Substantia nigra (tissue), 51 donors: ENCODE measurements at places on chromosomes 5 and 9.

DNA sequence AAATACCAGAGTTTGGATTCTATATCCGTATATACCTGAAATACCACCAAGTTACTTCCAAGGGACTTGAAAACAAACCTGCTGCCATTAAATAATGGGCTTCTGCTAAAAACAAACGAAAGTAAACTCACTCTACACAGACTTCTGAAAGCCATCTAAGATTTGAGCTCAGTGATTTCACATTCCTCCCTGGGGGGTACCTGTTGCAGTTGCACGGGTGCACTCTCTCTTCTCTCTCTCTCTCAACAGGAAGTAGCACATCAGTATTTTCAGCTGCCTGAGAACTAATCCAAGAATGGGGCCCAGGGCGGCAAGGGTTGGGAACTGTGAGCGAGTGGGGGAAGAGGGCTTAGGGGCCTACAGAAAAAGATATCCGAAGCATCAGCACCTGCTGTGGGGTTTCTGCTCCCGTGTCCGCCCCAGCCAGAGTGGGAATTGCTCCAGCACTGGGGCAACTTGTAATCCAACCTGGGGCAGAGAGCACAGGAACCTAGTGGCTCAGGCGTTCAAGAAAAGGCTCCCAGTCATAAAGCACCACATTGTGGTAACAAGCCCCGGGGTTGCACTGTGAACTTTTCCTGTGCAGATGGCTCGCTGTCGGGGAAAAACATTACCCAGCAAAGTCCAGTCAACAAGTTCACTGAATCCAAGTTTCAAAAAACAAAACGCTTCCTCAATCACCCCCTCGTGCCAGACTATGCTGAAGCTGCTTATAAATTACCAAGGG is 99.8 kb downstream of the EFNA5 start:
- DNase-seq, result no peak

- no peak for DNase-seq
Measured at GRCh38 chr5:59716966-59717500, 176.5 kb downstream of the PDE4D start.

DNA sequence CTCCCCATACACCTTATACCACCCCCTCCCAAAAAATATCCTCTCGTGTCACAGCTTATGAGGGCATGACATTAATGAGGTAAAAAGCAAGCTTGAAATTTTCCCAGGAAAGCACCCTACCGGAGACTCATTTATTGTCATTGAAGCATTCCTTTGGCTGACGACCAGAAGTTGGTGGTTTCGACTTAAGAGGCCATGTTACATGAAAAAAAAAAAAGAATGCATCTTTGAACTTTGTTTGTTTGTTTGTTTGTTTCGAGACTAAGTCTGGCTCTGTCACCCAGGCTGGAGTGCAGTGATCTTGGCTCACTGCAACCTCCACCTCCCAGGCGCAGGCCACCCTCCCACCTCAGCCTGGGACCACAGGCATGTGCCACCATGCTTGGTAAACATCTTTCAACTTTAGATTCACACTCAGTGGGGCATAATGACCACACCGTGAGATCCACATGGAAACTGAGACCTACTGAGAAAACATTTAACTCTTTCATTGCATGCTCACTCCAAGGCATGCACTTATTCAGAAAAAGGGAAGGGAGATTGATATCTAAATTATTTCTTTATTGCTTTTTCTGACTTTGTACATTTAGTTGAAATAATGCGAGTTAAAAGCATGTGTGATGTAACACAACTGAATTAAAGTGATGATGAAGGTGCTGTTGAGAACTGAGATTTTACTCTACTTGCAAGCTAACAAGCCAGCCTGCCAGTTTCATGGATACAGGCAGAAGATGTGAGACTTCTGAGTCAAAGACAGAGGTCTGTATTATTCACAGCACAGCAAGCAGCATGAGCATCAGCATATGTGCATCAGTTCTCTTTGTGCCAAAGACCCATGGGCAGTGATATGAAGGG is 5.1 kb upstream of the RAB14 start:
- DNase-seq, result no peak

DNA sequence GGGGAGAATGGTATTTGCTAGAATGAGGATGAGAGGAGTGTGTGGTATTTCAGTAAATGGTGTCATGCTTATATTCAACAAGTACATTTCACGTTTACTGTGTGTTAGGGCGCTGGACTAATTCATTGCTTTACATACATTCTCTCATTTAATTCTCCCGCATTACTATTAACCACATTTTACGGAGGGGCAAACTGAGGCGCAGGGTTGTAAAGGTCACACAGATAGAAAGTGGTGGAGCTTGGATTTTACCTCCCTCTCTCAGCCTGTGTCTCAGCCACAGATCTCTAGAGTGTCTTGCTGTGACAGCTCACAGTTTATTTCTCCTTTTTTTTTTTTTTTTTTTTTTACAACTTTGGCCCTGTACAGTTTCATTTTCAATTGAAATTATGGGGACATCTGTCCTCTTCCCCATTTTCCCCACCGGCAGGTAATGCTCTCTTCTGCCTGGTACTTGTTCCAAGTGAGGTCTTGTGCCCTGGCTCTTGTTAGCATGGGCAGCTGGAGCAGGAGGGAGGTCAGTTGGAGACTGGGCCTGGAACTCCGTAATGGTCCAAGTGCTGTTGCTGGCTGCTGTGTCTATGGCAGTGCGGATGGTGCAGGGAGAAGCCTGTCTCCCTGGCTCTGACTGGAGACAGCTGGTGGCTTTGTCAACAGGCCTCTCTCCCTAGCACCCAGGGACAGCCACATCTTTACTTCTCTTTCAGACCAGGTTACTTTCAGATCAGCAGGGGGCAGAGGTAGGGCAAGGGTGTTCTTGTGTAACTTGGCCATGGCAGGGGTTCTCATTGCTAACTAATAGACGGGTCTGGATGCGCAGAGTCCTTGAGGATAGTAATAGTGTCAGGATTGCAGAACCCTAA is 20.5 kb upstream of the NDST1 start:
- DNase-seq, result peak; percentile 29

DNA sequence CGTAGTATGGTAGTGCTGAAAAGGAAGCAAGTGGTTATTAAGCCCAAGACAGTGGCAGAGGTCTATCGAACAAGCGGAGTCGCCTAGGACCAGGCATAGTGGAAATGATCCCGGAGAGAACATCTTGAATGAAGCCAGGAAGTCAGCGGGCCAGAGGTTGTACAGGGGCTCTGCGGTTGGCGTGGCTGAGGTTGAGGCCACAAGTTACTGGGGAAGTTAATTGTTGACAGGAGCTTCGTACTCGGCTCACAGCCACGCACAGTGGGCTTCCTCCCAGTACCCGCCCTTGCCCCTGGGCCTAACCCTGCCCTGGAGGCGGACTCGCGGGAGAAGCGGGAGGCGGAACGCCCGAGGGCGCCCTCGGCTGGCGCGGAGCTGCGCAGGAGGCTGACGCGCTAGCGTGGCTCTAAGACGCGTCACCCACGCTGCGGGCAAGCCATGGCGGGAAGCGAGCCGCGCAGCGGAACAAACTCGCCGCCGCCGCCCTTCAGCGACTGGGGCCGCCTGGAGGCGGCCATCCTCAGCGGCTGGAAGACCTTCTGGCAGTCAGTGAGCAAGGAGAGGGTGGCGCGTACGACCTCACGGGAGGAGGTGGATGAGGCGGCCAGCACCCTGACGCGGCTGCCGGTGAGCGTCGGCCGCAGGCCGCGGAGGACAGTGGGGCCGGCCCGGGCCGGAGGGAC is at the start of gene FBXO4:
FBXO4 (plus strand) TSS at position 410 of the 683 bp plus-strand sequence; CDS start at position 439, 29 bp downstream.
- peak; percentile 47 for DNase-seq

- DNase-seq, result peak; percentile 29
Measured at GRCh38 chr9:6645355-6646292, at the start of gene GLDC. TSS of gene GLDC (minus strand) at chr9:6645729. CDS start at chr9:6645499, 230 bp downstream.

DNA sequence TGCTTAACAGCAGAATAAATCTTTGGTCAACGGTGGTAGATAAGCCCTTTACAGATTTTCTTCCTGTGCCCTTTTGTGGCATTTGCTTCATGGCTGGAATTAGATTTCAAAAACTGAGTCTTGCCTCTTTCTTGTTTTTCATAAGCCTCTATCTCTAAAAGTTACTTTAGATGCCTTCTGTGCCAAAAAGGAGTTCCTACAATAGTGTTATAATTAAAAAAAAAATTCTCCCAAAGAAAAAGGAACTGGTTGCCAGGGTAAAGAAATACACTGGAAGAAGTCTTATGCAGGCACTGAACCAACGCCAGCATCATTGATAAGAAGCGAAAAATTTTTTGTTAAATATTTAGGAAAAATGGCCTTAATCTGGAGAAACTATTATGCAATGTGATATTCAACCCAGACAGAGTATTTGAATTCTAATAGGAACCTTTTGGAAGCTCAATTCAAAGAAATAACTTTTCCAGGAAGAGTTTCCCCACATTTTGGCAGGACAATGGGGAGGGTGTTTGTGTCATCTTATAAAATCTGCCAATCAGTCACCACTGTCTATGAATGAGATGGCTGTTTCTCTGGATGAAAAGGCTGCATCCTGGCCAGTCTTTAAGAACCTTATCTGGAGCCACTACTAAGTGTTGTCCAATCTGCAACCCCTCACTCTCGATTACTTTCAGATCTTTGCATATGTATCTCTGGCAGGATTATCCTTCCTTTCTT is 608.1 kb downstream of the PDE4D start:
- no peak for DNase-seq

DNA sequence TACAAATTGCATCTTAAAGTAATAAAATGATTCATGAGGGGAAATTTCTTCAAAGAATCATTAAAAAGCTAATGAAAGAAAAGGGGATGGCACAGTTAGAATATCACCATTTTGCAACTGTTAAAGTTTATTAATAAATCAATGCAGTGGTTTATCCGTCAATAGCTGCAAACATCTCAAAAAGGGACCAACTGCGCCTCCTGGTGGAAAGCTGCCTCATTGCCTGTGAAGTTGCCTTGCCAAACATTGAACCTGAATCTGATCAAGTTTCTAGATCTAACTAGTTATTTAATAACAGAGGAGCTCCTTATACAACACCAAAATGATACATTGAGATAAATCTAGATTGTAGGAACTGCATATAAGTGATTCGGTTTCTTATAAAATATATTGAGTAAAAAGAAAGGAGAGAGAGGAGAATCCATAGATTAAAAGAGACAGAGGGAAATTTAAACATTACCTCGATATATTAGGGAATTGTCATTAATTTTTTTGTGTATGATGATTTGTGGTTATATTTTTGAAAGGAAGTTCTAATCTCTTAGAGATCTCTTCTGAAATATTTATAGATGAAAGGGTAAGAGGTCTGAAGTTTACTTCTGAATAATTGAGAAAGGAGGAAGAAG is 6.9 kb upstream of the NDUFB6 start:
- DNase-seq, result no peak

DNA sequence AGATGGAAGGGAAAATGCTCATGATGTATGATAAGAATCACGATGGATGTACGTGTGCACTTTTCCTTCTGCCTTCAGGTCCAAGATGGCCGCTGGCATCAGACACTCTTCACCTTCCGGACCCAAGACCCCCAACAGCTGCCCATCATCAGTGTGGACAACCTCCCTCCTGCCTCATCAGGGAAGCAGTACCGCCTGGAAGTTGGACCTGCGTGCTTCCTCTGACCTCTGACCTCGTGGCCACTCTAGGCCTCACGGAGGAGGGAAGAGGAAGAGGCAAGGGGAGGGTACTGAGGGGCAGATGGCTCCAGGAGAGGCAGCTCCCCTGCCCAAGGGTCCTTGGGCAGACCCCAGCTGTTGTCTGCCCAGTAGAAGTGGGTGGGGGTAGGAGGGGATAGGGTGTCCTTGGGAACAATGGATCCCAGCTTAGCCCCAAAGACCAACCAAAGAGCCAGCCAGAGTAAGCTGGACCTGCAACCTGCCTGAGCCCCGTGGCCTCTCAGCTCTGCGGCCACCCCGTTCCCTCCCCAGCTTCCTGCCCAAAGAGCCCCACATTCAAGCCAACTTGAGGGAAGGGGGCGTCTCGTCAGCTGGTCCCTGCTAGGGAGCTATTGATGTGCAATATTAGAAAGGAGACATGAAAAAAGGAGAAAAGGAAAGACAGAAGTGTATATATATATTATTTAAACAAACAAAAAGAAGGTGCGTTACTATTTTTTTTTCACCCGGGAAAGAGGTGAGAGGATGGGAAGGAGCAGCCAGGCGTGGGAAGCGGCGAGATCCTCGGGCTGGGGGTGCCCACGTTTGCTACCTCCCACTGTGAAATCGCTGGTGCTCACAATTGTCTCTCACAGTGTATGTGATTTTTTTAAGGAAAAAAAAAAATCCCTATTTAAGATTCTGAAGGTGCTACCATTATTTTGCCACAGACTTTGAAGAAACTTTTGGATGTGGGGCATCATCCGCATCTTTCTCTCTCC is 12.1 kb upstream of the ORM1 start:
- DNase-seq, result no peak

GRCh38 chr9:27487927-27488326 is 36.2 kb upstream of the IFNK start:
- DNase-seq, result no peak

DNA sequence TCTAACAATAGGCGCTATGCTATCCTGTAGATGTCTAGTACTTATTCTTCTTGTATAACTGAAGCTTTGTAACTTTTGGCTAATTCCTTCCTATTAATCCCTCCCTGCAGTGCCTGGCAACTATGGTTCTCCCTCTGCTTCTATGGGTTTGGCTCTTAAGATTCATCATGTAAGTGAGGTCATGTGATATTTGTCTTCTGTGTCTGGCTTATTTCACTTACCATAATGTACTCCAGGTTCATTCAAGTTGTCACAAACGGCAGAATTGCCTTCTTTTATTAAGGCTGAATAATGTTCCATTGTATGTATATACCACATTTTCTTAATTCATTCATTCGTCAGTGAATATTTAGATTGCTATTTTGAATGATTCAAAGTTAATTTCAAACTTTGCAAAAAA is 149.9 kb upstream of the GAS1 start:
- no peak for DNase-seq

GRCh38 chr9:84875193-84875592 is 205.7 kb downstream of the NTRK2 start:
- DNase-seq, result no peak

DNA sequence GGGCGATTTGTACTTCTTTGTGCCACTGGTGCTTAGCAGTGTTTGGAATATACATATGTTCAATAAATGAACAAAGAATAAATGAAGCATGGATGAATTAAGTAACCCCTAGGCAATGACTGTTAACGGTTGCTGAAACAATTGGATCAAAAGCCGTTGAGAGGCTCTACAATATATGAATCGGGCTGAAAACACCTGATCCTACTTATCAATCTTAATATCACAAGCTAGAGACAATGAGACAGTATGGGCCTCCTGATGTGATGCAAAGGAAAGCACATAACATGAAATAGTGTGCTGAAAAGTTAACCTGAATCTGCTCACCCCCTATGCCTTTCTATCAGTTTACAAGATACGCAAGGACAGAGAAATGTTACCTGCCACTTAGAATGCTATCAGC is 410.3 kb upstream of the RGMB start:
- DNase-seq, result no peak

DNA sequence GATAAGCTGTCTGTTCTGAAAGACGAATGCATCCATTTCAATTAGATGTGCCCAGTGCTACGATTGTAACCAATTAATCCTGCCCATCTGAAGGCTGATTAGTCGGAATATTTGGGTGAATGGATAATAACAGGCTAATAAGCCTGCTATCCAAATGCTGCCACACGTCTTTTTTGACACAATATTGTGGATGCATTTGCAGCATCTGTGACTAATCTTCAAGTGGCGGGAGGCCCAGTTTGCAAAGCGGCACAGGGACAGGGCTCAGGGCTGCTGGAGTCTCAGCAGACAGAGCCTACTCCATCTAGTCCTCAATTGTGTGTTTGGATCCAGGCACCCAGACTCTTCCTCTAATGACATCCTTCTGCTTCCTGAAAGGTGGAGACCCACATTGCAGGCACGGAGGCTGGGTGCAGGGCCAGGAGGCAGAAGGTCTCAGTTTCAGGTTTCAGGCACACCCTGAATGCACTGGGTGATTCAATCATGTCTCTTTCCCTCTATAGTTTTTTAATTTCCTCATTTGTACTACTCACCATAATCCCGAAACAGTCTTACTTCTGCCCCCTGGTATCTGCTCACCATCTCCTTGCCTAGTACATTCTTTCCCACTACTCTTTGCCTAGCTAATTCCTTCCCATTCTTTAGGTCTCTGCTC is 169.6 kb downstream of the ASTN2 start:
- DNase-seq, result no peak
